ENCODE measurements at places on chromosomes 5 and 9.
A peak's percentile ranks its signal among the peaks of the same experiment; 100 is the strongest.

- no peak for DNase-seq
Measured at GRCh38 chr5:54470128-54470527, 14.6 kb downstream of the HSPB3 start.

DNA sequence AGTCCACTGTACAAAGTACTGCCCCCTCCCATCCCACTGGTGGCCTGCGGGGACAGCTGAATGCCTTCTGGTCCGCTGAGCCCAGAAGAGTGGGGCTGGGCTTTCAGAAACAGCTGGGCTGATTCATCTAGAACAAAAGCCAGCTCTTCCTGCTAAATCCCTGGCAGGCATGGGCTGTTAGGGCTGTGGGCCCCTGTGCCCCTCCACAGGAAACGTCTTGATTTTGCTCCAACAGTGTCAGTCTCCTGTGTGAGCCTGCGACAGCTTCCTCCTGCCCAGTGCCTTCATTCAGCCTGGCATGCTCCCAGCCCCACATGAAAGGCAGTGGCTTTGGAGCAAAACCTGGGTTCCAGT lies 6.9 kb upstream of the GSN start:
- DNase-seq: no peak

DNA sequence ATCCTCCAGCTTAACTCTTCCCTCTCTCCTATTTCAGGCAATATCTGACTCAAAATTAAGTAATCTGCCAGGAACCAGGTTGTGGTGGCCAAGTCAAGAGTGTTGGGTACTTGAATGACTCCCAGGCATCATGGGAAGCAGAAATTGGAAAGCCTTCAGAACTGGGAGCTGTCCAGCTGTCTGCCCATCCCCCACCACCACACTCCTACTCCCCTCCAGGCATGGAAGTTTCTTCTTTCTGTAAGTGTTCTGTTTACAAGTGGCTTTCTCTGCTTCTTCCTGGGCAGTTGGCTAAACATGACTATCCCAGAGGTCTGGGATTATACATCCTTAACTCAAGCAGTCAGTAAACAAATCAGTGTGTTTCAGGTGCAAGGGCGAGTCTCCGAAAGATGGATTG lies 14.6 kb upstream of the PBX3 start:
- no peak for DNase-seq

DNA sequence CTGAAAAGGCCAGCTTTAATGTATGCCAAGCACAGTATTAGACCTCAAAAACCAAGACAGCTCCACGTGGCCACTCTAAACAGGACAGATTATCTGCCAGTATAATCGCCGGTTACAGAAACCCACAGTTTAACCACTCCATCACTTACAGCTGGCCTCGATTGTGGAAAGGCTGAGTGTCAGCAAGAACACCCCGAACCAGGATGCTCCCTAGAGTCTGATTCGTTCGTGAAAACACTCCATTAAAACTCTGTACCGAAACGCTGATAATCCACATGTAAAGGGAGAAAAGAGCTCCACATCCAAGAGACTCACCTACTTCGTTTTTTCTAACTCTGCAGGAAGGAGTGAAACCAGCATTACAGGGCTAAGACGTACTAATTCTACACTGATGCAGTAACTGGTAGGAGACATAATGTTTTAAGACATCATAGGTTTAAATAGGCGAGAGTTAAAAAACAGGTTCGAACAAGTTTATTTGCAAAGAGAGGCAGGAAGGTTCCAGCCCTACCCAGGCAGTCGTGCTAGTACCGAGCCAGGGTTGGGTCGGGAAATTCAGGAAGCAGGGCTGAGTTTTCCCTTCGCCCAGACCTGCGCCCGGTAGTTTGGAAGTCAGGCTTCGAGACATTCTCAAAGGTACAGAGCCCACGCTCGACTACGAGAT lies 949 bp downstream of the SERINC5 start:
- no peak for DNase-seq

- peak; percentile 51 for DNase-seq
Measured at GRCh38 chr5:8842971-8843551, 702.8 kb downstream of the SEMA5A start.

- no peak for DNase-seq
Measured at GRCh38 chr5:129930221-129930620, 26.0 kb downstream of the CHSY3 start.

DNA sequence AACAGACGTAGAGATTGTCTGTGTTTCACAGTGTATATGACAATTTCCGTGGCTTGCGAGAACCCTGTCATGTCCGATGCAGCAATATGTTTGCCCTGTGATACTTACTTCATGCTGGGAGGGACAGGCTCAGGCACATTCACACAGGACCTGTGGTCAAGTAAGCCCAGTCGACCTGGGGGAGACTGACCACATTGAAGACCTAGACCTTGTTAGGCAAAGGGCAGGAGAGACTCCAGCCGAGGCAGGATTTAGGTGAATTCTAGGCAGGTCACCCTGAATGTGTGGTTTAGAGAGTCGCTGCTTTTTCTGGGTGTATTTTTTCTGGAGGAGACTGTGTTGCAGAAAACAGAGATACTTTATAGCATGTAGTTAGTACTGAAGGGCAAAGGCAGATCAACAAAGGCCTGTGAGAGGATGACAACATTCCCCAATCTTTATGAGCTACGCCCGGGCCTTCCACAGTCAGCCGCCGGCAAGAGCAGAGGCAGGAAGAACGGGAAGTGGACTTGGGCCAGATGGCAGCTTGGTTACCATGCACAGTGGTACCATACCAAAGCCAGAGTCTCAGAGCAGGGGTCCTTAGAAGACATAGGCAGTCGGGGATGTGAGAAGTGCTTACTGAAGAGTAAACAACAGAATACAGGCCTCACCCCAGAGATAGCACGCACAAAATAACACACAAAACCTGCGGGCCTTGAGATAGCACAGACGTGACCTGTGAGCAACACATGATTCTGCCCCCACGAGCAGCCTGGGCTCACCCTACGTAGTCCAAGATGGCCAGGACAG lies 220.7 kb downstream of the CACNA1B start:
- DNase-seq: no peak

- no peak for DNase-seq
Measured at GRCh38 chr9:19656704-19657103, 132.1 kb downstream of the SLC24A2 start.

DNA sequence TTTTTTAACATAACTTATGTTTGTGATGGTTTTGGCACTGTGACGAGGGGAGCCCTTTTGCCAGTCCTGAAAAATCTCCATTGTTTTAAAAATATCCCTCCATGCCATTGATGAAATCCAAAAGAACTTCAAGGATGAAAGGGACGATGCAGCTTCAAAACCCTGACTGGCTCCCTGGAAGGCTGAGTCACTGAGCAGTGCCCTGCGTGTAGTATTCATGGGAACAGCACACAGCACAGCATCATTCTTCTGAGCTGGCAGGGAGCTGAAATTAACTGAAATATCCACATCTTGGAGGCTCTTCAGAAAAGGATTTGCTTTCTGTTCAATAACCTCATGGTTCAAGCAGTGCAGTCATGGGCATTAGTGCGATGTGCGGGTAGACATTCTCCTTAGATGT lies 29.7 kb downstream of the PDE4D start:
- DNase-seq: no peak

GRCh38 chr9:1201262-1201661 lies 151.1 kb downstream of the DMRT2 start:
- no peak for DNase-seq

DNA sequence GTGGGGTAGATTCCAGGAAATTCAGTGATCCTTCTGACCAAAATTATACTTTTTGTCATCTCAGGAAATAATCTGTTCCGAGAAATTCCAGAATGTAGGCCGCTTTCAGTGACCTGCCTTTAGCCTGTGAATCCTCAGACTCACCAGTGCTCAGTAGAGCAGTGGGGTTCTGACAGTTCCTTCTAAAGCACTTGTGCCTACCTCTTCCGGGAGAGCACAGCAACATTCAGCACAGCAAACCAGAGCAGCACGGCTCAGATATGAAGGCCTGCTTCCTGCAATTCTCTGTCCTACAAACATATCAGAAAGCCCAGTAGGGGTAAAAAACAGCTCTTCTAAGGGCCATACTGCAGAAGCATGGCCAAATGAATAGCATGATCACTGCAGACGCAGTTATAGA lies 15.0 kb downstream of the FANCC start:
- no peak for DNase-seq

DNA sequence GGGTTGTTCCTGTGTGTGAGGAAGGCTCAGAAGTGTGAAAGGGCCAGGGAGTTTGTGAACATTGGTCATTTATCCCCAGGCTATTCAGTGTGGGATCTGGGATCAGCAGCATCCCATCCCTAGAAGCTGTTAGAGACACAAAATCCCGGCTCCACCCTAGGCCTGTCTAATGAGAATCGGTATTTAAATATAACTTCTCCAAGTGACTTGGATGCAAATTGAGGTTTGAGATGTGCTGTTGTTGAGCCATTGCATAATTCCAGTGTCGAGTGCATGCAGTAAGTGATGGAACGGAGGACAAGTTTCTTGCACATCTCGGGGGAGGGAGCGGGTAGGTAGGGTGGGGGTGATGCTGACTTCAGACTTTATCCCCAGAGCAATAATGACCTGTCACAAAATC lies 138.3 kb downstream of the FBXL7 start:
- DNase-seq: no peak

- DNase-seq: no peak
Measured at GRCh38 chr5:61974680-61975079, 331.3 kb upstream of the KIF2A start.

DNA sequence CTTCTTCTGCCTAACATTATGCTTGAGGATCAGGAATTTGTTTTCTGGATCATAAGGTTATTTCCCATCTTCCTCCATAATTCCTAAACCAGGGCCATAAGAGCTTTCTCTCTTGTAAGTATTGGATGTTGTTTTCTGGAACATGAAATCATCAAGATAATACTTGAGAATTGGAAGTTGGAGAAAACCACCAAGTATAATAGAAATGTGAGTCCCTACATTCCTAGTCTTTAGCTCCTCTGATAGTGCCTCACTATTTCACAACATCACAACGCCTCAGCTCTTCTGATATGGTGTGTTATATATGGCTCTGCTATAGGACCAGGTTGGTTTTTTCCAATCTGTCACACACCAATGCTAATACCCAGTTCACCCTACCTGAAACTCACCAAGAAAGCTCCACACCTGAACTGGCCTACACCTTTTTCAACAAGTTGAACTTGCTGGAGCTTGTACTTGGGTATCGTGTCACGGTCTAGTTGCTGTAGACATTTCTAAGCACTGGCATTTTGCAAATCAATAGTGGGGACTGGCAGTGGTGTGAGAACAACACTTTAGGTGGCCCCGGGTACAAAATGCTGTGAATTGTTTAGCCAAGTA lies 141.1 kb downstream of the ACTBL2 start:
- DNase-seq: no peak

- DNase-seq: no peak
Measured at GRCh38 chr5:55141945-55142690, 17.9 kb upstream of the GPX8 start.

DNA sequence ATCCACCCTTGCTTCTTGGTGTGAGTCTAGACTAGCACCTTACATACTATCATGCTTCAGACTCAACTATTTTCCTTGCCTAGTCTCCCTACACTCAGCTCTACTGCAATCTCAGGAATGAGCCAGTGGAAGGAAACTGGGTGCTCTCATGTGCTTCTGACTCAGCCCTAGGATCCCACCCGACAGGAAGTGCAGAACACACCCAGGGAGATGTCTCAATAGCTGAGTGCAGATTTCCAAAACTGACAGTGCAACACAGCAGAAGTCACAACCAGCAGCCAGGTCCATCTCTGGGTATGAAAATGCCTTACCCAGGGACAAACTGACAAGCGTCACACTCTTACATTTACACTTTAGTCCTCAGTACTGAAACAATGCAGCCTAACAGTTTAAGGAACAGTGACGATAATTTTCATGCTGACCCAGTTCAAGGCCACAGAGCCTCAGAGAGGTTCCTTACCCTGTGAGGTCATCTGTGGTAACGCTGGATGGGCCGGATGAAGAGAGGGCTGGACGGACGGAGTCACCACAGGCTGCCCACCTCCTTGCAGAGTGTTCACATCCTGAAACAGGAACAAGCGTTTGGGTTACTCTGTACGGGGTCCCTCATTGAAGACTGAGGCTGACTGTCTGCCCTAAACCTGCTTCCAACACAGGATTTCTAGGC lies 33.0 kb downstream of the FKBP15 start:
- DNase-seq: no peak

DNA sequence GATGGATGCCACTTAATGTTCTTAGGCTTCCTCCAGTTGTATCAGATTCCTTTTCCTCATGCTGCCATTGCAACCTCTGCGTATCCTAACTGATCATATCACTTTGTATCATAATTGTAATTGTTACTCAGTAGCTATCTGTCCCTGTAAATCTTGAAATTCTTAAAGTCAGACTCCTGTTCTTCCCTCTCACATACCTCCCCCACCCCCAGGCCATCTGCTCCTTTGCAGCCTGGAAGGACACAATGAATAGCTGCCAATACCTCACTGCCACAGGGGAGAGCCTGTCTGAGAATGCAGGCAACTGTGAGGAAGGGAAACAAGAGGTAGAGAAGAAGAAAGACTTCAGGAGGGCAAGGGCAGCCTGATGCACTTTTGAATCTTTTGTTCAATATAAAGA lies 228.5 kb downstream of the ENC1 start:
- DNase-seq: no peak

- no peak for DNase-seq
Measured at GRCh38 chr5:956941-957747, 51.5 kb upstream of the NKD2 start.

GRCh38 chr9:19085295-19085694 lies 17.4 kb downstream of the HAUS6 start:
- DNase-seq: no peak

DNA sequence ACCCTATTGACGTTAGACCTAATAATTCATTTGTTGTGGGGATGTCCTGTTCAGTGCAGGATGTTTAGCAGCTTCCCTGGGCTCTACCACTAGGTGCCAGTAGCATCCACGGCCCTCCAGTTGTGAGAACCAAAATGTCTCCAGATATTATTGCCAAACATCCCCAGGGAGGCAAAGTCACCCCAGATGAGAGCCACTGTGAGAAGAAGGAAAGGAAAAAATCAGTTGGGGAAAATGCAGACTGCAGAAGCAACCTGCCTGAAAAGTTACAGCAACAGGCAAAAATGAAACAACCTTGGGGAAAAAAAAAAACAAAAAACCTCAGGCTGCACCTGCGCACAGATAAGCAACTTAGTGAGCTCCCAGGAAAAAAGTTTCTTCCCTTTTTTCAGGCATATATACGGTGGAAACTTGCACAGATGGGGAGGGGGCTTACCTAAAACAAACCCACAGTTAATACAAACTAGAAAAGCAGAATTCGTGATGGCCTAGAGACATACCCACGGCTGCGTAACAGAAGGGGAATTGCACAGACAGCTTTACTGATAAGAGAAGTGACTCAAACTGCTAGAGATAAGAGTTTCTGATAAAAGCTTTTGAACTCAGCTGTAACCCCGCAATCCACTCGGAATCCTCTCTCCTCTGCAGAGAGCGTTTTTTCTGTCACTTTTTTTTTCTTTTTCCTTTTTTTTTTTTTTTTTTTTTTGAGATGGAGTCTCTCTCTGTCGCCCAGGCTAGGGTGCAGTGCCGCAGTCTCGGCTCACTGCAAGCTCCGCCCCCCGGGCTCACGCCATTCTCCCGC lies 29.8 kb upstream of the FBP1 start:
- DNase-seq: peak; percentile 66

GRCh38 chr9:68545033-68545705 lies 4.5 kb upstream of the TMEM252 start:
- no peak for DNase-seq

- DNase-seq: peak; percentile 58
Measured at GRCh38 chr5:91058575-91058974, 324.5 kb downstream of the ARRDC3 start.

- DNase-seq: no peak
Measured at GRCh38 chr9:95189251-95190098, 128.0 kb downstream of the FANCC start.
